Right atrium auricular region (tissue), 2 donors: ENCODE measurements at places on chromosomes 3 and 15. TPM values are rescaled to one million over a fixed set of nuclear protein-coding genes. Genes with fewer than 3 reads are reported as not detected.
A peak's percentile ranks its signal among the peaks of the same experiment; 100 is the strongest.

Gene DOCK3
- total RNA-seq, result 2.7 TPM

Gene CDHR4
- total RNA-seq, result 0.20 TPM

DNA sequence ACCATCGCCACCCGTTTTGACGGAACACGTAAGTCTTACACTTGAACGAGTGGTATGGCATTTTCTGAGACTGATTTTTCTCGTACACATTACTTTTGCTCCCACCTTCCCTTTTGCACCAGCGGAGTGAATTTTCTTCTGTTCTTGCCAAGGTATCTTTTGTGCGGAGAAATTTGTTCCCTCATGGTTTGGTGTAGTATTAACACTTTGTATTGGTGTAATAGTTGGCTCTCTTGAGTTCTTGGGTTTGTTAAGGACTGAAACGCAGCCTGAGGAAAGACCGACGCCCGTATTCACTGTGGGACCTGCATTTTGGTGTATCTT lies 420 bp downstream of the KCNH8 start:
- H3K36me3 ChIP-seq, result no peaks in the 10 kb centered on the region
- no peaks in the 10 kb centered on the region for H3K4me1 ChIP-seq
- H3K4me3 ChIP-seq, result peak overlapping the region; percentile 62
- DNase-seq, result no peak

Gene AGBL1
- total RNA-seq, result not detected

- peak; percentile 61 for DNase-seq
- H3K4me1 ChIP-seq, result peaks cover 28% of the 10 kb centered on the region
- no peaks in the 10 kb centered on the region for H3K27me3 ChIP-seq
- H3K27ac ChIP-seq, result peak within 1 kb of the TSS; percentile 93
Measured at GRCh38 chr3:49165771-49166751, at the start of gene CCDC71. CCDC71 (minus strand) TSS chr3:49166331; CDS start chr3:49164208, 2,123 bp downstream.

Gene FAM107A
- 80.7 TPM for total RNA-seq

DNA sequence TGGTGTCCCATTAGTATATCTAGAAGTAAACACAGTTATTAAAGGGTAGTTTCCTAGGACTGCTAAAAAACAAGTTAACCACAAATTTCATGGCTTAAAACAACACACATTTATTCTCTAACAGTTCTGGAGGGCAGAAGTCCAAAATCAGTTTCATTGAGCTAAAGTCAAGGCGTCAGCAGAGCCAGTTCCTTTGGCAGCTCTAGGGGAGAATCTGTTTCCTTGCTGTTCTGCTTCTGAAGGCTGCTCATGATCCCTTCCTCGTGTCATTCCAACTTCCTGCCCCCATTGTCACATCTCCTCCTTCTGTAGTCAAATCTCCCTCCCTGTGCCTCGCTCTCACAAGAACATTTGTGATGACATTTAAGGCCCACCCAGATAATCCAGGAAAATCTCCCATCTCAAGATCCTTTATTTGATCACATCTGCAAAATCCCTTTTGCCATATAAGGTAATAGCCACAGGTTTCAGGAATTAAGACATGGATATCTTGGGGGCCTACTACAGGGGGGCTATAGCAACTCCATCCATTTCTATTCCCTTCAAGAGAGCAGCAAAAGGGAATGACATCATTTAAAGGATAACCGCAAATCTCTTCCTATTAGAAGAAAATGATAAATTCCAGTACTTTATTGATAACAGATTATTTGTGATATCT lies 50.1 kb downstream of the GPR176 start:
- no peaks in the 10 kb centered on the region for H3K27me3 ChIP-seq
- H3K36me3 ChIP-seq, result no peaks in the 10 kb centered on the region
- no peak for DNase-seq
- H3K4me3 ChIP-seq, result no peak overlapping the region
- H3K27ac ChIP-seq, result no peak overlapping the region
- H3K4me1 ChIP-seq, result no peaks in the 10 kb centered on the region
